T-helper 9 cell (primary cell): ENCODE measurements at places on chromosomes 2 and 18.

- no peak for DNase-seq
These were observed 704 bp downstream of the ANKRD53 start for GRCh38 chr2:70979180-70979488.

GRCh38 chr2:101690547-101691152, 6.9 kb upstream of the MAP4K4 start:
- no peak for DNase-seq

DNA sequence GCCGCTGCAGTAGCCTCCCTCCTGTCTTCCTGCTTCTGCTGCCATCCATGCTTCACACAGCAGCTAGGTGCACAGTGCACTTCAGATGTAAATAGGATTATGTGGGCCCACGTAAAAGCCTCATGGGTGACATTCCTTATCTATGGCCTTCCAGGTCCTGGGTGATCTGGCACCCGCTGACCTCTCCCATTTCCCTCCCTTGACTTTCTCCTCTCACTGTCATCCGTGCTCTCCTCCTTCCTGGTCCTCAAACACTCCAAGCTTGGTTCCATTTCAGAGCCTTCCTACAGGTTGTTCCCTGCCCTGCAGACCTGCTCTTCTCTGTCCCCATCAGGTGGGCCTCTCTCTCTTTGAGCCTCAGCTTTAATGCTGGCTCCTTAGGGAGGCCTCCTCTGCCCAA, 4.0 kb upstream of the SMYD5 start:
- DNase-seq = no peak

GRCh38 chr18:21049306-21049705, 62.3 kb downstream of the ROCK1 start:
- DNase-seq = no peak
